ENCODE measurements at places on chromosomes 11 and 22.

GRCh38 chr11:39220501-39221230, 2238.8 kb downstream of the LRRC4C start:
- DNase-seq, result no peak

GRCh38 chr22:42171946-42172719, 41.5 kb upstream of the CYP2D6 start:
- DNase-seq, result no peak

DNA sequence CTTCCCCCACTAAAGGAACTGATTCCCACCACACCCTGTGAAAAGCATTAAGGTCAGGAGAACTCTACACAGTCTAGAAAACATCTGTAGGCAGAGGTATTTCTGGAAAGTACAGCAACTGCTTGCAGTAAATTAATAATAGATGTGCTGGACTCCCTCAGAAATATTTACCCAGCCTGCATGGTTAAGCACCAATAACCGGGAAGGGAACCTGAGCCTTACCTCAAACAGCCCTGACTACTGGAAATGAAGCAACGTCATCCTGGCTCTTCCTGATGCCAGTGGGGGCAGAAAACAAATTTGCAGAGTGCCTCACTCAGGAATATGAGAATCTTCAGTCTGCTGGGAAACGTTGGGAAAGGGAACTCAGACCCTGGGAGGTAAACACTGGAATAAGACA, 318.1 kb downstream of the TENM4 start:
- DNase-seq, result no peak

- peak; percentile 20 for DNase-seq
Observed at GRCh38 chr11:125257190-125257579, 92.6 kb downstream of the PKNOX2 start.

DNA sequence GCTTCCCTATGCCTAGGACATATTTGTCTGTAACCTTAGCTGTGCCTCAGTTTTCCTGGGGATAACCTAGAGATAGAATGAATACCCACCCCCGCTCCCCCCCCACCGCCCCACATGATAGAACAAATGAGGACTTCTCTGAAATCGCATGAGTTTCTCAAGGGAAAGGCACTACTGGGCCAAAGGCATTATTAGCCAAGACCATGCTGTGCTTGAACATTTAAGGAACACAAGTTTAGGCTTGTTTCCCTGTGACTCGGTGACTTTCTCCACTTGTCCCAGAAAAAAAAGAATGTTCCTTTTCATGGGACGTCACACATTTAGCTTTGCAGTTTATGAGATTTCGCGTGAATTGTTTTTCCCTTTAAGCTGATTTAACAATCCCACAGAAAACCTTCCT, 51.4 kb upstream of the CRTAM start:
- no peak for DNase-seq

- DNase-seq, result peak; percentile 81
Observed at GRCh38 chr11:9550191-9550628, 23.3 kb upstream of the WEE1 start.

DNA sequence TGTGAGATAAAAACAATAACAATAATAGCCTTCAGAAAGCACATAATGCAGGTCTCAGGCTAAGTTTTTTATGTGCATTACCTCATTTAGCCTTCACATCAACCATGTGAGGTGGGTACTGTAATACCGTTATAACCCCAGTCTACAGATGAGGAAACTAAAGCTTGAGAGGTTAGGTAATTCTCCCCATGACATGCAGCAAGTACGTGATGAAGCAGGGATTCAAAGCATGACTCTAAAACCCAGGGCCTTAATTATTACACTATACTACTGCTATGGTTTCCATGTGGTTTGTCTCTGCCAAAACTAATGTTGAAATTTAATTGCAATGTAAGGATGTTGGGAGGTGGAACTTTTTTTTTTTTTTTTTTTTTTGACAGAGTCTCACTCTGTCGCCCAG, 37.7 kb upstream of the FDX1 start:
- no peak for DNase-seq

DNA sequence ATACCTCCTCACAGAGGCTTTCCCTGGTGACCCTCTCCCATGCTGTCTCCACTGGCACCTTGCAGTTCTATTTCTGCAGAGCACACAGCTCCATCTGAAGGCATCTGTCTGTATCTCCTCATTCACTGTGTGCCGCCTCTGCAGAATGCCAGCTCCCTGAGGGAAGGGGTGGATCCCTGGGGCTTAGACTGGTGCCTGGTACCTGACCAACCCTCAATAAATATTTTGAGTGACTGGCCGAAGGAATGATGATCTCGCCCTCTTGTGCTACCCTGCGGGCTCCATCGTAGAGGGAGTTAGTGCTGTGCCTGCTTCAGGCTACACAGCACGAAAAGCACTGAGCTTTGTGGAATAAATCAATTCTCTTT, 1.6 kb downstream of the CBX7 start:
- no peak for DNase-seq

GRCh38 chr11:83087035-83087434, 15.3 kb upstream of the RAB30 start:
- DNase-seq, result no peak

DNA sequence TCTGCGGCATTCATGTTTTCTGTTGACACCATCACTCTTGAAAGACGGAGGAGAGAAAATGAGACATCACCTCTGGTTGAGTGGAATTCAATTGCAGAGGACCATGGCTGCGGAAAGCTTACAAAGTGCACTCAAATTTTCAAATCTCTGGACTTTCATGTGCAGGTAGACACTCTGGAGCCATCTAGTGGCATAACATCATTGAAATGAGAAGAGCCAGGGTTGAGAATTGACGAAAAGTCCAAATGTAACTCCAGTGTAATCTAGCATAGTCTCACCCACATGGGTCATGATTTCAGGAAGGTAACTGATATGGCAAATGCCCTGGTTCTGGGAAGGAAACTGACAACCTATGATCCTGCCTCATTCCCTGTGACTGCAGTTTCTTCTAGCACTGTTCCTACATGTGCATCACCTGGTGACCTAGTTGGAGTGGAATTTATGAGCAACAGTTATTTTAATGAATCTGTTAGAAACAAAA, 687.8 kb downstream of the KCNA4 start:
- DNase-seq, result no peak

DNA sequence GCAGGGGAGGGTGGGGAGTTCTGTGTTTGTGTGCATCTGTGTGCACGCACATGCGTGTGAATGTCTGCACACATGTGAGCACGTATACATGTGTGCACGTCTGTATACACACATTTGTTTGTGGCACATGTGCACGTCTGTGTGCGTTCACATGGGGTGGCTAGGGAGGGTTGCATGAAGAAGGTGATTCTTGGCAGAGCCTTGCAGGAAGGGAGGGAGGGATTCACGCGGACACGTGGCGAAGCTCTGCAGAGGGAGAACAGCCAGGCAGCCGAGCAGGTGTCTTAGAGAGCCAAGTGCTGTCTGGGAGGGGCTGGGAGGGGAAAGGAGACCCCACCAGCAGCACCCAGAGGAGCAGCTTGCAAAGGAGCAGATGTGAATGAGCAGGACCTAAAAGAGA, 372.1 kb downstream of the BRD1 start:
- no peak for DNase-seq

DNA sequence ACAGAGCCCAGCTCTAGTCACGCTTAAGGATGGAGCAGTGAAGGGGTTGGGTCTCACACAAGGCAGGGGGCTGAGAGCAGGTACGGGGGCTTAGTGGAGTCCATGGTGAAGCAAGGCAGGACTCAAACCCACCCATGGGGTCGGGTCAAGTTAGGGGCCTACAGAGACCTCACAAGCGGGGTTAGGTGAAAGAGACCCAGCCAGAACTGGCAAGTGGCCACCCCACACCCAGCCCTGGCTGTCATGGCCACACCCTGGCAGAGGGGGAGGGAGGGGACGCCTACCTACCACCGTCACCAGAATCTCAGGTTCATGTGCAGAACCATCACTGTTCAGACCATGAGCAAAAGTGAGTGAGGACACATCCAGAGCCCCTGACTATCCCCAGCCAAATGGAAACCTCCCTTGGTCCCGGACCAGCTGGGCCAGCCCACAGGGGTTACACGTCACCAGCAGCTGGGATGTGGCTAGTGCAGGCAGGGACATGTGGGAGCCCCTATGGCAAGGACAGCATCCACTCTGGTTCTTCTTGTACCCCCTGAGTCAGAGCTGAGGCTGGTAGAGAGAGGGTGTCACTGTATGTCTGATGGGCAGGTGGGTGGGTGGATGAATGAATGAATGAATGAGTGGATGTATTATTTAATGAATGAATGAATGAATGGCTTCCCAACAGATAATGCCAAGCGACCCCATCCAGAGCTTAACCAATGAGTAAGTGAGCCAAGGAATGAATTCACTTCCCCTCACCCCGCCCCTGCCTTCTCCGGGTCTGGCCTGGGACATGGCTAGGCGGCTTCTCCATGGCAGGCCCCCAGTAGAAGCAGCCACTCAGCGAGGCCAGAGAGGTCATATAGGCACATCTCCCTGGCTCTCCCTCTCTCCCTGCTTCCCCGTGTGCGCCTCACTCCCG, 681.6 kb downstream of the TBC1D22A start:
- DNase-seq, result no peak

DNA sequence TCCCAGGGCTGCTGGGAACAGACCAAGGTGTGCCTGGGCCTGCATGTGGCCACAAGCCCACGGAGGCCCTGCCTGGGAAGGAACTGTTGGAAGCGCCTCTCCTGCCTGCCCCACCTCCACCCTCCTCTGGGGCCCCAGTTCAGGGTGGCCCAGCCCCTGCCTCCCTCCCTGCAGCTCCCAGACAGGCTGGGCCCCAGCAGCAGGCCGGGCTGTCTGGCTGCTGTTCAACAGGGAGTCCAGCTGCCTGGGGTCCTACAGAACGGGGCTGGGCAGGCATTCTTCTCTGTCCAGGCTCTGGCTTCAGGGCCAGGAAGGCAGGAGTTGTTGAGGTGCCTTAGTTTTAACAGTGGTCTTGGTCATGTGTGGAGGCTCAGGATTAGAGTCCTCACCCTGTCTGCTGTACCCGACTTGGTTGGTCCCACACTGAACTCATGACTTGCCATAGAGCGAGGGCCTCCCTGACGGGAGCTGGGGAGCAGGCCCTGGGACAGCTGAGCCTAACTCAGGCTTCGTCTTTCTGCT, 11.8 kb downstream of the PRDM11 start:
- DNase-seq, result no peak

GRCh38 chr11:34637303-34637702, 16.4 kb downstream of the EHF start:
- DNase-seq, result no peak

- no peak for DNase-seq
Observed at GRCh38 chr11:114120606-114121005, 61.1 kb downstream of the ZBTB16 start.

DNA sequence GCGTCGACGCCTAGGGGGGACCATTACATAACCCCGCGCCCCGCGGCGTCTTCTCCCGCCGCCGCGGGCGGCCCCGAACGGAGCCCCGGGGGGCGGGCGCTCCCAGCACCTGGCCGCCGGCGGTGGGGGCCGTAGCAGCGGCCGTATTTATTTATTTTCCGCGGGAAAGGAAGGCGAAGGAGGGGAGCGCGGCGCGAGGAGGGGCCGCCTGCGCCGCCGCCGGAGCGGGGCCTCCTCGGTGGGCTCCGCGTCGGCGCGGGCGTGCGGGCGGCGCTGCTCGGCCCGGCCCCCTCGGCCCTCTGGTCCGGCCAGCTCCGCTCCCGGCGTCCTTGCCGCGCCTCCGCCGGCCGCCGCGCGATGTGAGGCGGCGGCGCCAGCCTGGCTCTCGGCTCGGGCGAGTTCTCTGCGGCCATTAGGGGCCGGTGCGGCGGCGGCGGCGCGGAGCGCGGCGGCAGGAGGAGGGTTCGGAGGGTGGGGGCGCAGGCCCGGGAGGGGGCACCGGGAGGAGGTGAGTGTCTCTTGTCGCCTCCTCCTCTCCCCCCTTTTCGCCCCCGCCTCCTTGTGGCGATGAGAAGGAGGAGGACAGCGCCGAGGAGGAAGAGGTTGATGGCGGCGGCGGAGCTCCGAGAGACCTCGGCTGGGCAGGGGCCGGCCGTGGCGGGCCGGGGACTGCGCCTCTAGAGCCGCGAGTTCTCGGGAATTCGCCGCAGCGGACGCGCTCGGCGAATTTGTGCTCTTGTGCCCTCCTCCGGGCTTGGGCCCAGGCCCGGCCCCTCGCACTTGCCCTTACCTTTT, at the start of gene EP300:
Gene EP300, plus strand, starts transcription at position 570 of the 795 bp plus-strand sequence. CDS start 413 bp downstream, outside the sequence.
- DNase-seq, result peak; percentile 59

All from CMK (cell line).